ENCODE measurements at places on chromosomes 3 and 15.

DNA sequence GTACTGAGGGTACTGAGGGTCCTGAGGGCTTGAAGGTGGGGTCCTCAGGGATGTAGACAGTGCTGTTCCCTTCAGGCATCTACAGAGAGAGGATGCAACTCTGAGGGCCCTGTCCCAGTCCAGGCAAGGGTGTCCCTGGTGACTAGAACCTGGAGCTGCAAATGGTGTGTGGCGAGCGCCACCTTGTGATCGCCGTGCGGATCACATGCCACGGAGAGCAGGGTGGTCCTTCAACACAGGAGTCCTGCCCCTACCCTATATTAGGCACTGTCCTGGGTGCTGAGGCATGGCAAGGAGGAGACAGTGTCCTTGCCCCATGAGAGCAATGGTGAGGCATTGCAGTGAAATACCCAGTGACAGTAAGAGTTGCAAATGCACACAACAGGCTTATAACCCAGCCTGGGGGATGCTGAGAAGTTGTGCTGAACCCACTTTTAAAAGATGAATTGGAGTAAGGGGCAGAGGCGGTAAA lies 23.6 kb downstream of the RHCG start:
- peak; percentile 42 for DNase-seq

DNA sequence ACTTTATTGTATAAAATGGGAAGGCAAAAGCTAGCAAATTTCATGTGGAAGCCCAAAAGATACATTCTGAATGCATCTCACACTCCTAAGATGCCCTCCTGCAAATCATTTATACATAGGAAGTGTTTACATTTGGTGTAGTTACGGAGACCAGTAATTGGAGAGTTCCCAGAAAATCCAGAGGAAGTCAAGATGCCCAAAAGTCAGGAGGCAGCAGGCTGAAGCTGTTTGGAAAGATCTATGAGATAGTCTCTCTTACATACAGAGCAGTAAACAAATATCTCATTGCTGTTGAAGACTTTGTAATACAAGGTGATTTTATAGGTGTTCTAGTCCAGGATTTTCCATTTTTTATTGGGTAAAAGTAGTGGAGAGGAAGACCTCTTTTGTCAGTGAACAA lies 8.8 kb downstream of the KLHL24 start:
- no peak for DNase-seq

DNA sequence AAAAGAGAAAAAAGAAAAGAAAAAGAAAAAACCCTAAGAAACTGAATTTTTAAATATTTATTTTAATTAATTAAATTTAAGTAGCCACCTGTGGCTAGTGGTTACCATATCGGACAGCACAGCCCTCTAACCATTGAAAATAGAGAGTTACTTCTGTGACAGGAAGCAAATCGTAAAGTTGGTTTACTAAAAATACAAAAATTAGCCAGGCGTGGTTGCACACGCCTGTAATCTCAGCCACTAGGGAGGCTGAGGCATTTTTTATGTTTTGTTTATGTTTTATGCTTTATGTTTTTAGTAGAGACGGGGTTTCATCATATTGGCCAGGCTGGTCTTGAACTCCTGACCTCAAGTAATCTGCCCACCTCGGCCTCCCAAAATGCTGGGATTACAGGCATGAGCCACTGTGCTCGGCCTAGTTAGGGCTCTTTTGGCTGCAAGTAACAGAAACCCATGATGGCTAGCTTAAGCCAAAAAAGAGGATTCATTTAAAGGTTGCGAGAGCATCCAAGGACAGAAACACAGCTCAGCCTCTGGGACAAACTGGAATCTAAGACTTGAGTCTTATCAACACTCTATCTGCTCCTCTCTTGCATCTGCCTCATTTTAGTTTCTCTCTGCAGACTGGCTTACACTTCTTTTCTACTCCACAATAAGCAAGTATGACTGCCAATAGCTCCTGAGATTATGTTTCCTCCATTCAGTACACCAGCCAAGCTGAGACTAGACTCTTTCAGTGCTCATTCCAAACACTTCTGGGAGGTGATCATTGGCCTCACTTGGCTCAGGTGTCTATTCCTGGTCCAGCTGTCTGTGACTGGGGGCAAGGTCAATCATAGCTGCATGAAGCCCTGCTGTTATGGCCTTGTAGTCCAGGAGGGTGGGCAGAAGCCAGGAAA lies 6.8 kb upstream of the SKIL start:
- no peak for DNase-seq

GRCh38 chr15:65828585-65828984 lies 36.5 kb upstream of the DENND4A start:
- no peak for DNase-seq

GRCh38 chr15:34855413-34855812 lies 60.1 kb upstream of the ACTC1 start:
- no peak for DNase-seq

DNA sequence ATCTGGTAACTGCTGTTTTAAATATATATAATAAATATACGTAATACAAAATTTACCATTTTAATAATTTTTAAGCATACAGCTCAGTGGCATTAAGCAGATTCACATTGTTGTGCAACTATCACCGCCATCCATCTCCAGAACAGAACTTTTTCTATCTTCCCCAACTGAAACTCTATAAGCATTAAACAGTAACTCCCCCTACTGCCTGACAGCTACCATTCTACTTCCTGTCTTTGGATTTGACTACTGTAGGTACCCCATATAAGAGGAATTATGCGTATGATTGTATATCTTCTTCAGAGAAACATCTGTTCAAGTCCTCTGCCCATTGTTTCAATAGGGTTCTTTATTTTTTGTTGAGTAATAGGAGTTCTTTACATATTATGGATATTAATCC lies 36.8 kb downstream of the EID1 start:
- no peak for DNase-seq

DNA sequence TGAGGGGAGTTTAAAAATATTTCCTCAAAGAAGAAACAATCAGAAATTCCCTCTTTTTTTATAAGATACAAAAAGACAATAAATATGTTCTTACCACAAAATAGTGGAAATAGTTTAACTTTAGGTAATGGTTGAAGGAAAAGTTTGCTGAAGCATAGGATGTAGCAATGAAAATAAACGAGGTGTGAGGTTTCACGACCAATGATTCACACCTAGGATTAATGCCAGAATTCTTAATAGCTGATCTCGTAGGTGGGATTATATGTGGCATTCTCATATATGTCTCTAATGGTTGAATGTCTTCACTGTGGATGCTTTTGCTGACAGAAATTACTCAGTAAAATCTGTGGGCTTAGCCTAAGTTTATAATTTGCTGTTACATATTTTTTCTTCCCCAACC lies 467.7 kb downstream of the FGF12 start:
- DNase-seq: no peak

DNA sequence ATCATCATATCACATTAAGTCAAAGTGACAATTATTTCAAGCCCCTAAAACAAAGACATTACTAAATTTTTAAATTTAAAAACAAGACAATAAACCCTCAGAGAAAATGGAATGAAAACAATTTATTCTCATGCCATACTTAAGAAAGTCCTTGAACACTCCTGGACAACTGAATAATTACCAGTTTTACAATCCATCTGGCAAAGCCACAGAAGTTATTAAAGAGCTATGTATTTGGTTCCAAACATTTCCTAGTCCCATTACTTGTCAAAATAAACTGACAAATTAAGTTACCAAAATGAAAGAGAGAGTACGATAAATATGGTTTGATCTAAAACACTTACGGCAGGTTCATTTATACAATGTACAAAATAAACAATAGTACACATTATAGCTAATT lies 63.2 kb downstream of the LRRFIP2 start:
- no peak for DNase-seq

DNA sequence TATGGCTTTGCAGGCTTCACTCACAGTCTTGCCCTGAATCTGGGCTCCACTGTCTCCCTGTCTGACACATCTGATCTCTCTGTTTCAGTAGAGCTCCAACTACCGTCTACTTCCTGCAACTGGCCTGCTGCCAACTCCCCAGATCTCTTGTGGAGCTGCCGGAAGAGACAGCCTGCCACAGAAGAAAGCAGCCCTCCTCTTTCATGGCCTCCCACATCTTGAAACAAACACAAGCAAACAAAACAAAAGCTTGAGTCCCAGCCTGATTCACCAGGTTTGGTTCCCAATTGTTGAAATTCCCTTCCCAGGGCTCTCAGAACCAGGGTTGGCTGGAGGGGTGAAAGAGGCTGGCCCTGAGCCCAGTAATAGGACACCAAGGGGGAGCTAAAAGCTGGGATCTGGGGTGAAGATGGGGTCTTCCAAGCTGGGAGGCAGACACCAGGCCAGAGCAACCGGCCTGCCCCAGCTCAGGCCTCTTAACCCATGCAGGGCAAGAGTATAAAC lies 55.3 kb upstream of the CA12 start:
- DNase-seq: peak; percentile 79

- DNase-seq: peak; percentile 69
Observed at GRCh38 chr3:129593595-129594339, 12.7 kb downstream of the PLXND1 start.

DNA sequence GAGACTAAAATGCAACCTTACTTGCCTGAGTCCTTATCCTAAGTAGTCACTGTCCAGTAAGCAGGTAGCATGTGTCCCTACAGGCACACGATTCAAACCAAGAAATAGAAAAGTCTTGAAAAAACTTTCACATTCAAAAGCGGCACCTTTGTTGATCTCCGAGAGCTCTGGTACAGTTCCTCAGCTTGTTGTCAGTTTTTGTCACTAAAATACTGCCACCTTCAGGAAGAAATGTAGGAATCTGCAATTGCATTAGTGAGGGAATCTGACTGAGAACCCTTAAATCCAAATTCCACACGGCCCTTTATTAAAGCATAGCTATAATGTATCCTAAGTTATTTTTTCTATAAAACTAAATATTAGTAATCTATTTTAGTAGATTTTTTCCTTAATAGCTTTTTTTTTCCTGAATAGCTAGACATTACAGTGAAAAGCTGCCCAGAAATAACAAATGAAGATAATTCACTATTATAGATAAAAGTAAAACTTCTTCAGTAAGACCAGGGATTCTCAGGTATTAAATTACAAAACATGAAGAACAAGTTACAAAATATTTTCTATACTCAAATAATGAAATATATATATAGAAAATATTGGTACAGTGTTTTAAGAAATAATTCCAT lies 44.0 kb downstream of the CCDC54 start:
- peak; percentile 16 for DNase-seq

DNA sequence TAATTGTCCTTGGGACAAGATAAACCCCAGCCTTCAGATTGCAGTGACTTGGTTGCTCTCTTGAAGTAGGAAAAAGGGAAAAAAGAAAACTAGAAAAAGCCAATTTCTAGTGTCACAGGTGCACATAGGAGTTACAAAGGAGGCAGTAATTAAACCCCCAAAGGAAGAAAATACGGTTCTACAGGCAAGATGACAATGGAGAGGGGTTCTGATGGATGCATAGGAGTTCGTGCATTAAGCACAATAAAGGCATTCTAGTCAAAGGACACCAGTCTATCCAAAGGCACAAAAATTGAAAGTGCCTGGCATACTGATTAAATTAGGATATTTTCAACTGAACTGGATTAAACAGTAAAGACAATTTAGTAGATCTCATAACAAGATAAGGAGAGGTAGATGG lies 31.6 kb upstream of the MTMR14 start:
- DNase-seq: no peak

GRCh38 chr3:21879184-21879886 lies 128.3 kb upstream of the ZNF385D start:
- no peak for DNase-seq

DNA sequence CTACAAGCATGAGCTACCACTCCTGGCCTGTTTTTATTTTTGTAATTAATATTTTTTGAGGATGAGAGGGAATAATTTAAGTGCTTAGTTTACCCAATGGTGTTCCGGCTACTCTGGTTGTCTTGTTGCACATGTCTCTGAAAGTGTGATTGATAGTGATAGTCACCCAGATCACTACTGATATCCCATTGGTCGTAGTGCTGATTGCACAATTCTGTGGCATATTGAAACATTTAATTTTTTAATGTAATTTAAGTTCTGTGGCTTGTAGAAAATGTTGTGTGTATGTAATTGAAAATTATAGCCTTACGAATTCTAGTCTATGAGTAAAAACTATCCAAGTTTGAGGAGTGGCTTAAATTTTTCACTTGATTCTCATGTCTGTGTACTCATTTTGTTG lies 11.9 kb downstream of the ARIH2 start:
- no peak for DNase-seq

DNA sequence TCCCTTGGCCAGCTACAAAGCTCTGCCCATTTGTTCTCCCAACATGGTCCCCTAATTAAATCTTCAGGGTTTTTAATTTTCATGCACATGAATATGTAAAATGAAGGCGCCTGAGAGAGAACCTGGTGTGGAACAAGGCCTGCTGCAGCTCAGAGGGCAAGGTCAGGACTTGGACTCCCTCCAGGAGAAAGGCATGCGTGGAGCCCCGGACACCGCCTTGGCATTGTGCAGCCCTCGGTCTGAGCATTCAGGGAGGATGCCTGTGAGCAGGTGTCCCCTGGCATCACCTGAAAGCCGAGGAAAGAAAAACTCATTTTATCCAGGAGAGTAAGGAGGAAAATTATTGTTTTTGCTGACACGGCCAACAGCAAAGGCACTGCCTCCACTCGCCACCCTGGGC lies 33.8 kb upstream of the EPHB1 start:
- no peak for DNase-seq

DNA sequence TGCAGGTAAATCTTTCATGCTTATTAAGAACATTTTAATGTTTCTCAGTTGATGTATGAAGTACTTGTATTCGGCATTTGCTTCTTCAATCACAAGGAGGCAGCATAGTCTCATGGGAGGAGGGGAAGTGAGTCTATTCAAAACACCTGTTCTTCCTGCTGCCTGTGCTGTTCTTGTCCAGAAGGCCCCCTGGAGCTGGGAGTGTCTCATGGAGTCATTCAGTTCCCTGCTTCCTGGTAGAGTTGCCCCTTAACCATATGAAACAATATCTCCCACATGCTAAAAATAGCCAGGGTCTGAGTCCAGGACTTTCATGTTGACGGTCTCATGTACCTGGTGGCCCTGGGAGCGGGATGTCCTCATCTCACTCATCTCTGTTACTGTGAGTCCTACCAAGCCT lies 15.5 kb upstream of the PPP1R2 start:
- DNase-seq: no peak

- no peak for DNase-seq
Observed at GRCh38 chr15:29668120-29668602, 154.1 kb downstream of the TJP1 start.

- no peak for DNase-seq
Observed at GRCh38 chr3:131795390-131796090, 239.3 kb downstream of the CPNE4 start.

DNA sequence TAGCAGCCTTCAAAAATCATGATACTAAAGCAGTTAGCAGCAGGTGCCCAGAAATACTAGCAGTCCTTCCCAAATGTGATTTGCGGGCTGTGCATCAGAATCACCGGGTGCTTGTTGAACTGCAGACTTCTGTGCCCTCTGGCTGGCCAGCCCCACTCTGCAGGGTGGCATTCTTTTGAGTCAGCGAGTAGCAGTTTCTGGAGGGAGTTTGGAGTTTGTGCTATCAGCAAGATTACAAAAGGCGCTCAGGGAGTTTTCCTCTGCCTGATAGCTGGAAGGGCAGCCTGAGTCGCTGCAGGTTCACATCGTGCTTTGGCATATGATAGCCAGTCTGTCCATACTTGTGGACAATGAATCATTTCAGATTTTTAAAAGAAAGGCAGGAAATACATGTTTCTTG lies 57.6 kb downstream of the CLDN11 start:
- DNase-seq: no peak

Data from CD4-positive, alpha-beta T cell (primary cell).